ENCODE measurements at places on chromosomes 4 and X.

DNA sequence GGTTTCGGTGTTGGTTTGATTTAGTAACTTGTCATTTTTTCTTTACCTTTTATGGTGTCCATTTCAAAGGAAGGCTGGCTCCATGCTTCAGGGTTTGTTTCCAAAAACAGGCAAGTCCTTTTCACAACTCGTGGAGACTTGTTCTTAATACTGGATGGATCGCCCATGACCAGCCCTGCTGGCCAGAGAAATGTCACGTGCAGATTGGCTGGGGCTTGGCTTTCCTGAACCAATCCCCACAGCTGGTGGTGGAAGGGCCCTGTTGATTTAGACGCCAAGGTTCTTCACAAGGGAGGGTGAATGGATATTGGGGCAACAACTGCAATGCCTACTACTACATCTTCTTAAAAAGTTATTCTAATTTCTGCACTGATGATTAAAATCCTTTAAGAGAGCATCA, 92.6 kb downstream of the SHROOM3 start:
- no peak for DNase-seq

DNA sequence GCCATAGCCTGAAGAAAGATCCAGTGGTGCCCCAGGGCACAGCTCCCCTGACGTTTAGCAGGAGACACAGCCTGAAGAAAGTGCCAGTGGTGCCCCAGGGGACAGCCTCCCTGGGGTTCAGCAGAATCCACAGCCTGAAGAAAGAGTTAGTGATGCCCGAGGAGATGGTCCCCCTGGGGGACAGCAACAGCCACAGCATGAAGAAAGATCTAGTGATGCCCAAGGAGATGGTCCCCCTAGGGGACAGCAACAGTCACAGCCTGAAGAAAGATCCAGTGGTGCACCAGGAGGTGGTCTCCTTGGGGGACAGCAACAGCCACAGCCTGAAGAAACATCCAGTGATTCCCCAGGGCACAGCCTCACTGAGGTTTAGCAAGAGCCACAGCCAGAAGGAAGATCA, 2.8 kb downstream of the TEX13C start:
- no peak for DNase-seq

GRCh38 chrX:53639257-53639656, 47.3 kb downstream of the HUWE1 start:
- no peak for DNase-seq

DNA sequence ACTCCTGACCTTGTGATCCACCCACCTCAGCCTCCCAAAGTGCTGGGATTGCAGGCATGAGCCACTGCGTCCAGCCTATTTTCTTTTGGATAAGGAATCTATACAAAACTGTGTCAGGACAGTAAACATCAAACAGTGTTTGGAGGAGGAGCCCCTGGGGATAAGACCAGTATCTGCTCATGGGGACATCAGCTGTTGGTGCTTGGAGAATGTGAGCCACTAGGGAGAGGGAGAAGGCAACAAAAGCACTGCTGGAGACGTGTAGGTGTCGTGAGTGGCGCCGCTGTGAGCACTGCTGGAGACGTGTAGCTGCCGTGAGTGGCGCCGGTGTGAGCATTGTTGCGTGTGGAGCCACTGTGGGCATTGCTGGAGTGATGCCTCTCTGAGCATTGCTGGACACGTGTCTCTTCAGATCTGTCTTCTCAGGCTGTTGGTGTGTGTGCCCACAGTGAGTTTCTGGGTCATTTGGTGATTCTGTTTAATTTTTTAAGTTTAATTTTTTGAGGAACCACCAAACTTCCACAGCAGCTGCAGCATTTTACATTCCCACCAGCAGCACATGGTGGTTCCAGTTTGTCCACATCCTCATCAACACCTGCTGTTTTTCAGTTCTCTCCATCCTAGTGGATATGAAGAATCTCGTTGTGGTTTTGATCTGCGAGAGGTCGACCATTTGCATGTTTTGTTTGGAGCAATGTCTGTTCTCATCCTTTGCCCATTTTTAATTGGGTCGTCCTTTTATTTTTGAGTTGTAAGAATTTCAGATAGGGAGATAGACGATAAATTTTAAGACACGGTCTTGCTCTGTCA, 19.0 kb downstream of the DGKQ start:
- DNase-seq, result no peak

- DNase-seq, result no peak
These were observed 55.3 kb downstream of the UGT2A2 start for GRCh38 chr4:69584135-69584534.

- no peak for DNase-seq
These were observed 1.0 kb upstream of the IL13RA1 start for GRCh38 chrX:118726396-118726795.

- DNase-seq, result no peak
These were observed 35.1 kb downstream of the PRKX start for GRCh38 chrX:3678328-3678727.

DNA sequence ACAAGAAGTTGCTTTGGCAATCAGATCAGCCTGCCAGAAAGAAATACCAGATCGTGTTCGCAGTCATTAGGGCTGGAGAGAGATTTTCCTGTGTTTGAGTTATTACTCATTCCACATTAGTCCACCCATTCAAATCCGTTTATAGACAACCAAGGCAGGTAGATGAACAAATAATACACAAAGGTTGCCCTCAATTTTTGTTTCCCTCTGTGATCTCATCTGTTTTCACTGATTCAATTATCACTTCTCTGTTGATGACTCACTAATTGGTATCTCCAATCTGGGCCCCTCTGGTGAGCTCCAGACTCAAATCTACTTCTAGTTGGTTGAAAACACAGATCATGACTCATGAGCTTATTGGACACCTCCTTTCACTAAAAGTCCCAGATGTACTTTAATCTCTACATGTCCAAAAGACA, 54.5 kb downstream of the CHM start:
- peak; percentile 47 for DNase-seq
